Mesothelial cell of epicardium (in vitro differentiated cells): ENCODE measurements at places on chromosomes 7 and 10.

- no peak for DNase-seq
Observed at GRCh38 chr7:90693939-90694338, 97.8 kb downstream of the CDK14 start.

DNA sequence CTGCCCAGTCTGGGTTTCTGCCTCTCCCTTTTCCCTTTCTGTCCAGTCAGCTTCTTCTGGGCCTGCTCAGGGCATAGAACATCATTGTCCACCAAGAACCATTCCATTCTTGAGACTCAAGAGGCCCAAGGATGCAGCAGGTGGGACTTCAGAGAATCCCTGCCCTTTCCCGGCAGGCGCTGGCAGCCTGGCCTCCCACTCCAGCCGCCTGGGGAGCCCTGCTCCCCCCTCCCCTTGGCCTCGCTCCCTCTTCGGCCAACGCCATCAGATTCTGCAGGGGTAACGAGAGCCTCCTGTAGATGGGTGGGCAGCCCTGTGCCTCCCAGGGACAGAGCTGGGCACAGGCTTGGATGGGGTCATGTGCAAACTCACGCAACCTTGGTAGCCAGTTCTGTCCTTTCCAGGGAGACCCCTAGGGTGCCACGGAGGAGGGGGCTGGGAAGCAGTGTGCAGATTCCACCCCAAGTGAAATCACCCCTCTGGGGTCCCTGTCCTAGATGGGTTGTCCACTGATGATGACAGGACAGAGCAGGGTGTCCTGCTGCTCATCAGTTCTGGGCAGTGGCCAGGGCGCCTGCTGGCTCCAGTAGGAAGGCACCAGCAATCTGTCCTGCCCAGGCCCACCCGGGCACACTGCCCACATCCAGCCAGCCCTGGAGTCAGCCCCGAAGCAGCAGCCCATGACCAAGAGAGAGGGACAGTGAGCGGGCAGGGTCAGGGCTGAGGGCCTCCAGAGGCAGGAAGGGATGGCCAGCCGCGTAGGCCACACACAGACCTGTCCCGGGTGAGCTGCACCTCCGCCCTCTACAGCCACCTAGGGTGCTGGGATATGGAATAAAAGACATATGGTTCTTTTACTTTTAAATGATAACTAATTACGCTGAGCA lies 47.7 kb downstream of the RASGEF1A start:
- DNase-seq = no peak

- DNase-seq = no peak
Observed at GRCh38 chr7:99679032-99679399, 780 bp downstream of the CYP3A5 start.

GRCh38 chr7:81277691-81278090 lies 358.8 kb upstream of the SEMA3C start:
- no peak for DNase-seq

DNA sequence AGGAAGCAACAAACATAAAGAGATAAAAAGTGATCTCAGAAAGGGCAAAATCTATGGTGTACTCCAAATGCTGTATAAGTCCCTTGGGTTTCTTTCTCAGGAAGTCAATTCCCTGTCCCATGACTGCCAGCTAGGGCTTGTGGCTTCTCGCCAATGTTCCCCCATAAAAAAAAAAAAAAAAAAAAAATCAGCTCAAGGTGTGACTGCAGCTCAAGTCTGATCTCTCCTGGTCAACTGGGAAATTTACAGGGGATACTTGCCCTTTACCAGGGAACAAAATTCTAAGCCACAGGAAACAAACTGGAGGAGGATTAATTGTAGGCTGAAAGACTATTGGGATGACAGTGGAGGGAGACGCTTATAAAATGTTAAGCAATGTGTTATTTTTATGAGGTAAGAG lies 76.0 kb downstream of the PCGF5 start:
- DNase-seq = no peak

DNA sequence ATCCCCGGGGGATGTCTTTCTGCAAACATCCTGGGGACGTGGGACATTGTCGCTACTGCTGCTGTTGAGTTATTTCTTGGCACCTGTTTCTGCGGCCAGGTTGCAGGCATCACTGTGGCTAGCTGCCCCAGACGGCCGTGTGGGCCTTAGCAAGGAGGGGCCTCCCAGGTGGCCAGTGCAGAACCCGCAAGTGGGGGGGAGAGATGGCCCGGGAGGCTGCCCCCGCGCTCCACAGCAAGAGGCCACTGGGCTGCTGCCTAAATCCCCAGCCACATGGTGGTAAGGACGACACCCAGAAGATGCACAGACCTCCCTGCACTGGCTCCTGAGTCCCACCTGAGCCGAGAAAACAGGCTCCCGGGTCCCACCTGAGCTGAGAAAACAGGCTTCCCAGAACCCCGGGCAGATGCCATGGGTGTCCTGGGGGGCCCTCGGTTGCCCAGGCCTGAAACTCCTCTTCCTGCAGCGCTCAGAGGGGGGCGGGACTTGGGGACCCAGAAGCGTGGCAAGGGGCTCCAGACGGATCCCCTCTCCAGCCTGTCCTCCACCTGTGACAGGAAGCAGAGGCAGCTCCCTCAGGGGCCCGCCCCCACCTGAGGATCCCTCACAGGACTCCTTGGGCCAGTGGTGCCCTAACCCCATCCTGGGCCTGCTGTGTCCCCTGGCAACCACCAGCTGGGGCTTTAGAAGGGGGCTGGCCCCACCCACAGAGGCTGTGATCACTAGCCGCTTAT lies 952 bp upstream of the MAFK start:
- DNase-seq = no peak

GRCh38 chr7:72268090-72268489 lies 144.0 kb downstream of the CALN1 start:
- no peak for DNase-seq

- DNase-seq = no peak
Observed at GRCh38 chr7:54785261-54785660, 26.2 kb upstream of the SEC61G start.

GRCh38 chr10:111150691-111151090 lies 73.9 kb downstream of the ADRA2A start:
- DNase-seq = no peak
